Omental fat pad (tissue), 4 donors: ENCODE measurements at places on chromosomes 2 and 18. TPM values are rescaled to one million over a fixed set of nuclear protein-coding genes. Genes with fewer than 3 reads are reported as not detected.

DNA sequence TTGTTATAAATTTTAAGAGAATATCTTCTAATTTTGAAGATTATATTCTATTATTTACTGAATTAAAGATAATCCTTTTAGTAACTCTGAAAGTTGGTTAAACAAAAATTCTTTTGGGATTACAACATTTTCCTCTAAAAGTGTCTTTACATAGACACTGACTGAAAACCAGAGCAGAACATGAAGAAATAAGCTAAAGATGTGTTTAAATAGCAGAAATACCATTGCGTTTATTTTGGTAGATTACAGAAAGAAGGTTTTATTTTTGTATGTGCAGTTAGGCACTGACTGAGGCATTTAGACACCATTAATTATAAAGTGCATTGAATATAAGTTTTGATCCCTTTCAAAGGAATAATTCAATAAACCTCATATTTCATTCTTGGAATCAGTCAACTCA lies 13.5 kb upstream of the NPC1 start:
- no peak for DNase-seq

DNA sequence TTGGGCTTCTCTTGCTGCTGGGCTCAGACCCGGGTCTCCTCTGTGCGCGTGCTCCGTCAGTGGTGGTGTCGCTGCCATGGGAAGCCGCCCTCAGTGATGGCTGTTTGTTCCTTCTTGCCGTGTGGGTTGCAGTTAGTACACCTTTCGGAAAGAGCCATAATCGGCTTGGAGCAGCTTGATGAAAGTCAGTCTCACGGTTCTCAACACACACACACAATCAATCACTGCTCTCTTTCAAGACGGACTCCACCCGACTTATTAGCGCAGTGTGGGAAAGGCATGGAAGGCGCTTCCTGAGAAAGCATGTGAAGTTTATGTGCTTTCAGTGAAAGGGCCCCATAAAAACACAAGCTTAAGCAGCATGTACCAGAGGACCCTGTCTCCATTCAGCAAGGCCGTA lies 64.1 kb downstream of the SOX11 start:
- no peak for DNase-seq

GRCh38 chr2:7753777-7754176 lies 836.6 kb downstream of the RNF144A start:
- no peak for DNase-seq

The RPRM gene
- 3.6 TPM for total RNA-seq

The PKDCC gene
- 173 TPM for total RNA-seq
